ENCODE measurements at places on chromosomes 4 and X.
A peak's percentile ranks its signal among the peaks of the same experiment; 100 is the strongest.

DNA sequence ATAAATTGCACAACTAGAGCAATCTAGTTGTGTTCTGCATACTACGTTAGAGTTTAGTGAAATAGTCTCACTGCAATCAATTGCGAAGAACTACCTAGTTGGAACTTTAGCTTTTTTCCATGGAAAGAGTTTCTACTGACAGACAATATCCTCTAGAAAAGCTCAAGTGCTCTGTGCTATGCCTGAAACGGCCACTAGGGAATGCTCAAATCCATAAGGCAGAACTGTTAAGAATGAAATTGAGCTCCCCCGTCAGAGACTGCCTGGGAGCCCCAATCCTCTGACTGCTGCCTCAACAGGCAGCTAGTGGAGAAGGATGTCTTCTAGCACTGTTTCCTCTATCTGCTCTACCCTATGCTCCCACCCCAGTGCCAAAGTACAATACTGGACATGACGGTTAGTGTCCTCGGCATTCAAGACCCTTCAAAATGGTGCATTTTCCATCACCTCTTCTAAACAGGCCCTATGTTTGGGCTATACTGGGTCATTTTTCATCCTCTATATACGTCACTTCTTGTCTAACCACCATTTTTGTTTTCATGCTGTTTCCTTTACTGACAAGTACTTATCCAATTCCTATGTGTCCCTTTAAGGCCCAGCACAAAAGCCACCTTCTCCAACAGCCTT lies 35.3 kb downstream of the FRMD7 start:
- DNase-seq, result peak; percentile 26

- DNase-seq, result no peak
Measured at GRCh38 chr4:106297245-106298035, 18.6 kb downstream of the TBCK start.

GRCh38 chr4:73742490-73743160 lies 2.3 kb downstream of the CXCL8 start:
- DNase-seq, result no peak

GRCh38 chr4:112526061-112526460 lies 10.1 kb upstream of the NEUROG2 start:
- DNase-seq, result no peak

DNA sequence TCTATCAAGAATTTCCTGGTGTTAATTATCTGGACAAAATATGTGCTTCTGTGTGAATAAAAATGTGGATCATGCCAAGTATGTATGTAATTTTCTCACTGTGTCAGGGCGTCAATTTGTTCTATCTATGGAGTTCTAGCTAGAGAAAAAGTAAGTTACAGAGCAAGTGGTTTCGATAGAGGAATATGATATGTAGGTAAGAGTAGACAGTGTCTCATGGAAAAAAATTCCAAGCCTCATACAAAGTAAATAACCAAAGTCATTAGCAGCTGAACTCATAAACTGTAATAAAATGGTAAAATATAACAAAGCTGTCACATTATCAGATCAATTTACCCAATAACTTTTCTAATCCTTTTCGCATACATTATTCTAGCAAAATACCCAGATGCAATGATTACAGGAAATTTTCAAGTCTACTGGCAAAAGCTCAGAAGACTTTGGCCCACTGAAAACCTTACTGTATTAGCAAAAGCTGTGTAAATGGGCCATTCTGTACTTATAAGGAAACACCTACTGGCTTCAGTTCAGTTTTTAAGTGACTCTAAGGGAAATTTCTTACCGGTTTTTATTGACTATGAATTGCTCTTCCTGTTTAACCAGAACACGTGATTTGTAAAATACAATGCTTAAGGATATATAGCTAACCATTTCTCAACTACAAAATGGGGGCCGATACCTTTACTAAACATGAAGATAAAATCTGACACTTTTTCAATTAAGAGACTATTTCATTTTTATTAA lies 121.0 kb upstream of the ARSJ start:
- DNase-seq, result no peak

- DNase-seq, result no peak
Measured at GRCh38 chr4:80006935-80007744, 65.9 kb downstream of the ANTXR2 start.

DNA sequence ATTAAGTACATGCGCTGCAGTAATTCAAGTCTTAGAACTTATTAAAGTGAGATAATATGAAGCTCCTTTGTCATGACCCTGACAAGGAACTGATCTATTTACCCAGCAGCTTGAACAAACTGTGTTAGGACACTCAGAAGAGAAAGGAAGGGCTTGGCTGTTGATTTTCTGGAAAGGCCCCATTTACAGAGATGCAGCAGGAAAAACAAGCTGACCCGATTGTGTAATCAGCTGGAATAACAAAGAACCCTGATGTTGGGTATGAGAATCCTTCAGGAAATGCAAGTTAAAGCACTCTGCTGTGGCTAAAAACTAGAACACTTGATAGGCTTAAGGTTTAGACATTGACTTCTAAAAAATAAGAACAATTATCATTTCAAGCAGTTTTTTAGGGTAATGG lies 64.8 kb downstream of the TBC1D9 start:
- DNase-seq, result no peak

DNA sequence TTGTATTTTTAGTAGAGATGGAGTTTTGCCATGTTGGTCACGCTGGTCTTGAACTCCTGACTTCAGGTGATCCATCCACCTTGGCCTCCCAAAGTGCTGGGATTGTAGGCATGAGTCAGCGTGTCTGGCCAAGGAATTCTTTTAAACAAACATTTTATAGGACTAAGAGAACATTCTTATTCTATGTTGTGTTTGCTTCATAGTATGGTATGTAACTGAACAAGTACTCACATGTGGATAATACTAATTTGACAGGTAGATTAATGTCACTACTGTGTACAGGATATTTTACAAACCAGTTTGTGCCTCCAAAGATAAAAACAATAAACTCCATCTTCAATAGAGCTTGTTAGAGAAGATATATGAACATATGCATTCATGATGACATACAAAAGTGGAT lies 1353.4 kb downstream of the PCDH7 start:
- no peak for DNase-seq

DNA sequence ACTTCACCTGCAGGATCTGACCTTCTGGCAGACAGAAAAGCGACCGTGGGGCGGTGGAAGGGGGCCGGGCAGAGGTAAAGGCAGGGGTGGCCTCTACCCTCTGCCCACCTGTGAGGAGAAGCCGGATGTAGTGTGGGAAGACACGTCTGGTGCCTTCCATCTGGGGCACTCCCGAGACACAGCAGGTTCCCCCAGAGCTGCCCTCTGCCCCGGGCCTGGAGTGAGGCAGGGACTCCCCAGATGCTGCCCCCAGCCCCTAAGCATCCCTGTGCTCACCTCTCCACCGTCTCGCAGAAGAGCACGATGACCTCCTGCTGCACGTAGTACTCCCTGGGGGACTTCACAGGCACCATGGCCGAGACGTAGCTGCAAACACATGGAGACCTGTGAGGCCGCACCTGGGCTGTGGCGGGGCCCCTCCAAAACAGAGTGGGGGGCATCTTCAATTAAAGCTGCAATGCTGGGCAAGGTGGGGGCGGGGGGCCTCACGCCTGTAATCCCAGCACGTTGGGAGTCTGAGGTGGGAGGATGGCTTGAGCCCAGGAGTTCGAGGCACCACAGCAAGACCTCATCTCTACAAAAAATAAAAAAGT lies 75.3 kb upstream of the MXD4 start:
- no peak for DNase-seq

DNA sequence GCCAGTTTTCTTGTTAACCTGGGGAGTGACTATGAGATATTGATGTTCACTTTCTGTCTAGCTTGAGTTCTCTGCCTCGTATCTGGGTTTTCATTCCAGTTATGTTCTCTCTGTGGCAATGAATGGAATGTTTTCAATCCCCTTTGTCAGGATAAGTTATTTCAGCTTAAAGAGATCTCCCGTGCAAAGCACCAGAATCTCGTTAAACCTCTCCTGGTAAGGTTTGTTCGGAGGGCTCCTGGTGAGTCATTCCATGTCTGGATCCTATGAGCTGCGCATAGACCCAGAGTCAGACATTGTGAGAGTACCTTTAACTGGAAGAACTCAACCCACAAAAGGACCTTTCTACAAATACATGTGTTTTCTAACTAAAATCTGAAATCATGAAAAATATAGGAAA lies 51.0 kb downstream of the KDR start:
- DNase-seq, result no peak

- no peak for DNase-seq
Measured at GRCh38 chr4:101669138-101669831, 121.2 kb upstream of the BANK1 start.

DNA sequence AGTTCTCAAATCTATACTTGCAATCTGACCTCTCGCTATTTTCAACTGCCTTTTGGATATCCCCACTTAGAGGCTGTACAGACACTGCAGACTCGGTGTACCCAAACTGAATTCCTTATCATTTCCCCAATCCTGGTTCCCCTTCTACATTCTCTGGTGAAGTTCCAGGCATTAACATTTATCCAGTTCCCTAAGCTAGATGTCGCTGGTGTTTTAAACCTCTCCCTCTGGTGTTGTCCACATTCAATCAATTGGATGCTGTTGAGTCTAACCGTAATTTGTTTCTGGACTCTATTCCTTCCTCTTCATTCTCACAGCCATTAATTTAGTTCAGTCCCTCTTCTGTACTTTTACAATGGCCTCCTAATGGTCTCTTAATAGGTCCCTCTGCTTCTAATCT lies 7.2 kb upstream of the STK26 start:
- DNase-seq, result no peak

- no peak for DNase-seq
Measured at GRCh38 chrX:57752866-57753265, 72.8 kb upstream of the NLRP2B start.

DNA sequence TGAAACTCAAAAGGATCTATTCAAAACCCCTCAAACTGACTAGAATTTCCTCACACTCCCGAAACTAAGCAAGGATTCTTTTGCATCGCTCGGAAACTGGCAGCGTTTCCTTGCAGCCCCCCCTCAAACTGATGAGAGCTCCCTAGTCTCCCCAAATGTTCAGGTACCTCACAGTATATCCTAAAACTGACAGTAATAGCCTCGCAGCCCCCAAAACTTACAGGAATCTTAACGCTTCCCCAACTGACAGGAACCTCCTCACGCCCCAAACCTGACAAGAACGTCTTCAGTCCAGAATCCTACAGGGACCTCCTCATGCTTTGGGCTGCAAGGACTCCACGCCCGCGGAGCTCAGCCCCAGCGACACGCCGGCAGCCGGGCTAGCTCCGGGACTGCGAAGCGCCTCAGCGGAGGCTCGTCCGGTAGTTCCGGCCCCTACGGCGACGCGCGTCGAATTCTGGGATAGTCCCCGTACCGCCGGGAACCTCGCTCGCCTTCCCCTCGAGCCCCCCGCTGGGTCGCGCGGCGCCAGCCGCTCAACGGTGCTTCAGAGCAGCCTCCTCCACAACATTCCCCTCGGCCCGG lies 640 bp downstream of the PHF8 start:
- DNase-seq, result no peak

GRCh38 chr4:76984127-76984526 lies 34.6 kb downstream of the SEPTIN11 start:
- no peak for DNase-seq

DNA sequence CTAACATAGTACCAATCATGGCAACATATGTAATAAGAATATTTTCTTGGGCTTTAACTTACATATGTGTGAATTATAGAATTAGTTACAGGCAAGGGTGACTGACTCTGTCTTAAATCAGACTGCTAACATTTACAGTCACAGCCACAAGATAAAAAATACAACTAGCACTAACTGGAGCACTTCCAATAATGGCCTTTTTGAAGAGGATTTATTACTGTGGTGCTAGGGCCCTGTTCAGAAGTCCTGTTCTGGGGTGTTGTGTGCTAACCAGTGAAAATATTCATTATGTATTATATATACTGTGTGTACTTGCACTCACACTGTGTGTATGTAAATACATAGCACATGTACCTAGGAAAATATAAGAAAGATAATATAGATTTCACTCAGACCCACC lies 1611.2 kb downstream of the PCDH18 start:
- DNase-seq, result no peak

DNA sequence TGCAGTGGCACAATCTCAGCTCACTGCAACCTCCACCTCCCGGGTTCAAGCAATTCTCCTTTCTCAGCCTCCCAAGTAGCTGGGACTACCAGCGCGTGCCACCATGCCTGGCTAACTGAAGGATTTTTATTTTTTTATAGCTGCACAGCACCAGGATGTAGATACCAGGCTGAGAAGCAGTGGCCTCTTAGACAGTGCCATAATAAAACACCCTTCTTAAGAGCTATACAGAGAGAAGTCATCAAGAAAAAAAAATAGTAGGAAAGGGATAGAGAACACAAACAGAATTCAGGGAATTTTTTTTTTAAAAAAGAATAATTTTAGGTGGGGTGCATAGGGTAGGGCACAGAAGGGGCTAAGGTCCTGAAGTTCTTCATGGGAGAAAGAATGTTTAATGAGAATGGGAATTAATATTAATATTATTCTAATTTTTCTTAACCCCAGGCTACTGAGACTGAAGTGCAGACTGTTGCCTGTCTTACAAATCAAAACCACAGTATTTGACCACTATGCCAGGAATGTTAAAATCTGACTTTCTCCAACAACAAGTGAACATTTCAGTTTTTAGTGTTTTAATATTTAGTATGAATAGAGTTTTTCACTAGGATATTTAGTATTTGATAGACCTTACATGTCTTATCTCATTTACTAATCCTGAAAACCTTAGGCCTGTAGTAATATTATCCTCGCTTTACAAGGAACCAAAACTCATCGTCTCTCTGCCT lies 146.7 kb downstream of the KCNIP4 start:
- no peak for DNase-seq

- no peak for DNase-seq
Measured at GRCh38 chrX:148371291-148371690, 129.1 kb upstream of the AFF2 start.

- DNase-seq, result no peak
Measured at GRCh38 chr4:89100853-89101252, 10.5 kb upstream of the TIGD2 start.

DNA sequence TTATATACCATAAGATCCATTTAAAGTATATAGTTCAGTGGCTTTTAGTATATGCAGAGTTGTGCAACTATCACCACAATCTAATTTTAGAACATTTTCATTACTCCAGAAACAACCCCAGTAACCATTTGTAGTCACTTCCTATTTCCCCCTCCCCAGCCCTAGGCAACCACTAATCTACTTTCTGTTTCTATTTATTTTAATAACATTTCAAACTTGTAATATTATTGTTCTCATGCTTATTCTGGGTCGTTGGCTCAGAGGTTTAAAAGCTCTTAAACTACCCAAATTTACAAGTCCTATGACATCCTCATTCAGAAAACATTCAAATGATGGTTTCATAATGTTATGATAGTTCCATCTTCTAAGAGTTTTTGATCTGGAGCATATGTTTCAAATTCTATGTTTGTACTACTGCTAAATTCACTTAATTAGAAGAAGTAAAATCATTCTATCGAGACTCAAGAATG lies 18.4 kb downstream of the XIAP start:
- no peak for DNase-seq

- DNase-seq, result no peak
Measured at GRCh38 chr4:180727478-180727877, 1515.7 kb upstream of the TENM3 start.

Data from activated T-cell treated with anti-CD3 and anti-CD28 coated beads for 4 hours (primary cell).